Stimulated activated CD8-positive, alpha-beta memory T cell treated with anti-CD3 and anti-CD28 coated beads, Interleukin-15, amount 100 ng/mL, for 1 hour (primary cell): ENCODE measurements at places on chromosomes 12 and 14.

- no peak for DNase-seq
Measured at GRCh38 chr12:65443038-65443437, 164.6 kb downstream of the MSRB3 start.

GRCh38 chr12:95205685-95206084 lies 11.6 kb downstream of the FGD6 start:
- DNase-seq: no peak

- no peak for DNase-seq
Measured at GRCh38 chr12:121533394-121534090, 47.3 kb downstream of the KDM2B start.

DNA sequence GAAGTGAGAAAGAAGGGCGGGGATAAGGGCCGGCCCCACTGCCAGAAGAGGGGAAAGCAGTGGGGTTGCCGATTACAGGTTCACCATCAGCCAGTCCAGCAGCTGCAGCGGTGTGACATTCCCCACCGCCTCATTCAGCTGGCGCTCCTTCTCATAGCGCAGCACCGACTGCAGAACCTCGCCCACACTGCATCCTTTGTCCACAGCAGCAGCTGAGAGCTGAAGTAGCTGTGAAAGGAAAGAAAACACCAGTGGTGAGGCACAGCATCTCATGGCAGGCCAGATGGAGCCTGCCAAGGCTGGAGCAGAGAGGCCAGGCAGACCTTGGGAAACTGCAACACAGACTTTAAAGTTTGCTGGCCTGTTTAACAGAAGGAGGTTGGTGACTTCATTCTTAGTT lies 33.2 kb downstream of the AKAP3 start:
- no peak for DNase-seq

DNA sequence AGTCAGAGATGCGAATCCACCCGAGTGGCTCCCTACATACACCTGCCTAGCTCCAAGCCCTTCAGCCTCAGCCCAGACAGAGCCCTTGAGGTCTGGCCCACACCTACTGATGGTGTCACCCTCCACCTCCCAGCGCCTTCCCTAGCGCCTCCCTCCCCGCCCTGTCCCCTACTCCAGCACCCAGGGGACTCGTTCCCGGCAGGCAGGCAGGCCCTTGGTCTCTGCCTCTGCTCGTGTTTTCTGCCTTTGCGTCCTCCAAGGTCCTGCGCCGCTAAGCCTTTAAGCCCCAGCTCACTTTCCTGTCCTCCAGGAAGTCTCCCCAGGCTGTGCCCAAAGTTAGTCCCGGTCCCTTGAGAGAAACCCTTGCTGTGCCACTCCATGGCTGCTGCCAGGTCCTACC lies 12.7 kb downstream of the INF2 start:
- DNase-seq: no peak

GRCh38 chr12:111846016-111846415 lies 4.0 kb downstream of the MAPKAPK5 start:
- DNase-seq: no peak

- DNase-seq: no peak
Measured at GRCh38 chr12:31872831-31873604, 86.2 kb upstream of the RESF1 start.

GRCh38 chr12:1273051-1273450 lies 282.0 kb downstream of the ERC1 start:
- no peak for DNase-seq

- DNase-seq: no peak
Measured at GRCh38 chr12:60872219-60872618, 1276.4 kb downstream of the SLC16A7 start.

- no peak for DNase-seq
Measured at GRCh38 chr12:98355933-98356332, 159.5 kb upstream of the TMPO start.

DNA sequence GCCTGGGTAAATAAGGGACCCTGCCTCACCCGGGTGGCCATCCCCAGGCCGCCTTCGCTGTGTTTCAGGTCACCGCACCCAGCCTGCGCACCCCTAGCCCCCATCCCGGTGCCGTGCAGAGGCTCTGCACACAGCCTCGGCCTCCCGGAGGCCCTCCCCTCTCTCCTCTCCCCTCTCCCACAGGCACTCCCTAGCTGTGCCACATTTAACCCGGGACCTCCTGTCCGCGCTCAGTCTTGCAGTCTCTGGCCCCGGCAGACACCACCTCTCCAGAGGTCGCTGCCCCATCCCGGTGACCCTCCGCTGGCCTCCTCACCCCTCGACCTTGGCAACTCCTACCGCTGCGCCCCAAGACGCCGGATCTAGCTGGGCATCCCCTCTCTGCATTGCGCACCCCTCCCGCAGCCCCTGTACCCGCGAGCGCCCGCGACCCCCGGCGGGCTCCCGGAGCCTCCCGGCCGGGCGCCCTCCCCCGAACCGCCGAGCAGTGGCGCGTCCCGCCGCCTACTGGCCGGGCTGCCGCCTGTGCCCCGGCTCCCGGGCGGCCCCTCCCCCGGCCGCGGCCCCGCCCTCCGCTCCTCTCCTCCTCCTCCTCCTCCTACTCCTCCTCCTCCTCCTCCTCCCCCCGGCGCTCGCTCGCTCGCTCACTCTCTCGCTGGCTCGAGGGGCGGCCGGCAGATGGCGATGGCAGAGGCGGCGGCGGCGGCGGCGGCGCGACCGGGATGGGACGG lies 120.7 kb downstream of the AACS start:
- no peak for DNase-seq

GRCh38 chr14:74875941-74876913 lies at the start of gene PROX2:
Gene PROX2, minus strand, starts transcription at chr14:74876145. Its CDS starts 12,311 bp downstream, at chr14:74863834.
- DNase-seq: no peak
